ENCODE measurements at places on chromosomes 7 and 10. TPM values are rescaled to one million over a fixed set of nuclear protein-coding genes. Genes with fewer than 3 reads are reported as not detected.
A peak's percentile ranks its signal among the peaks of the same experiment; 100 is the strongest.

Gene SLC13A1
- not detected for total RNA-seq

Gene UTF1
- not detected for total RNA-seq

Gene NOS3
- 7.1 TPM for total RNA-seq

GRCh38 chr10:17199351-17199804 lies 2.1 kb downstream of the TRDMT1 start:
- no peak for DNase-seq

DNA sequence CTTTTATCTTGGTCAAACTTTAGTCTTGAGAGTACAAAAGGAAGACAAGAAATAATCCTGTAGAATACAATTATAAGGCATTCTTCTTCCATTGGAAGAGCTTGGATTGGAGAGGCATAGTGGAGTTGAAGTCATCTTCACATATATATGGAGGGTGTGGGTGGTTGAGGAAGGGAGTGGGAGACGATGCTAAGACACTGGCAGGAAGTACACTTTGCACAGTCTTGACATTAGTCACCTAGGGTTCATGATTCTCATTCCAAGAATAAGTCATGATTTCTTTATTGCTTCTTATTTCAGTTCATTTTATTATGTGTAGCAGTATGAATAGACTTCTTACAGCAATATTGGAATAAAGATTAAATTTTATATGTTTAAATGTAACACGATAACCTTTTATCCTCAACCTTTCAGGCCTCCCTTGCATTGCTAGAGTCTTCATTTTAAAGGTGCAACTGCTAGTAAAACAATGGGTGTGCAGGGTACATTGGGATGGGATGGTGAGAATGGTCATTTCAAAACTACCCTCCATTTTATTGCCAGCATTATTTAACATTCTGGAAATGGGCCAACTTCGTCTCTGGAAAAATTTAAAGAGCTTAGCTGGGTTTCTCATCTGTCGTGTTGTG lies 12.3 kb upstream of the SLC26A3 start:
- no peak for DNase-seq

DNA sequence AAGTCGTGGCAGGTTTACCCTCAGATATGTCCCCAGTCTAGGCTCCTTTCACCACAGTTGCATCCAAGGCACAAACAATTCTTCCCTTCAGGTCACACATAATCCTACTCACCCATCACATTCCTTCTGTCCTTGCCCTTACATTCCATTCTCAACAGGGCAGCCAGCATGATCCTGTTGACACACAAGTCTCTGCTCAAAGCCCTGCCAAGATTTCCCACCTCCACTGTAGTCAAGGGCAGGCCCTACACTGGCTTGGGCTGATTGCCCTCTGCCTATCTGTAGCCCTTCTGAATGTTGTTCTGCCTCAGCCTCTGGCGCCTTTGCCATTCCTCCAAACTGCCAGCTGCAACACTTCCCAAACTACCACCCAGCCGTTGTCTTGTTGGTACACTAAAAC lies 187.9 kb upstream of the AKR1E2 start:
- DNase-seq: no peak

GRCh38 chr7:66740302-66740979 lies at the start of gene RABGEF1:
RABGEF1 (plus strand) TSS chr7:66740733; CDS start chr7:66771900, 31,167 bp downstream.
- DNase-seq: peak; percentile 93

GRCh38 chr10:110898391-110898790 lies 20.6 kb downstream of the BBIP1 start:
- DNase-seq: no peak

- DNase-seq: no peak
These were observed 124.5 kb downstream of the POU6F2 start for GRCh38 chr7:39102234-39102633.

DNA sequence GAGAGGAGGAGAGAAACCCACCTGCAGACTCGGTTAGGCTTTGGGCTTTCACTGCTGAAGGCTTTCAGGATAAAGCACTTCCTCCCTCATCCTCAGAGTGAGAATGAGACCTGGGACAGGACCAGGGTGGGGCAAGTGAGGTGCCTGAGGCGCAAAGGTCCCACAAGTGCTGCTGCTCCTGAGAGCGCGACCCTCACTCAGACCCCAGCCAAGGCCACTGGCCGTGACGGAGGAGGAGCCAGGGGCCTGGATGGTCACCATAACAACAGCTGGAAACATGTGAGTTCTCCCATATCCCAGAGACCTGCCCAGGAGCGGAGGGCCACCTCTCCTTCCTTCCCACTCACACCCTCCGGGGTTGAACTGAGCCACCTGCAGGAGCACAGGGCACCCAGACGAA lies 46.9 kb upstream of the MKRN1 start:
- DNase-seq: no peak

DNA sequence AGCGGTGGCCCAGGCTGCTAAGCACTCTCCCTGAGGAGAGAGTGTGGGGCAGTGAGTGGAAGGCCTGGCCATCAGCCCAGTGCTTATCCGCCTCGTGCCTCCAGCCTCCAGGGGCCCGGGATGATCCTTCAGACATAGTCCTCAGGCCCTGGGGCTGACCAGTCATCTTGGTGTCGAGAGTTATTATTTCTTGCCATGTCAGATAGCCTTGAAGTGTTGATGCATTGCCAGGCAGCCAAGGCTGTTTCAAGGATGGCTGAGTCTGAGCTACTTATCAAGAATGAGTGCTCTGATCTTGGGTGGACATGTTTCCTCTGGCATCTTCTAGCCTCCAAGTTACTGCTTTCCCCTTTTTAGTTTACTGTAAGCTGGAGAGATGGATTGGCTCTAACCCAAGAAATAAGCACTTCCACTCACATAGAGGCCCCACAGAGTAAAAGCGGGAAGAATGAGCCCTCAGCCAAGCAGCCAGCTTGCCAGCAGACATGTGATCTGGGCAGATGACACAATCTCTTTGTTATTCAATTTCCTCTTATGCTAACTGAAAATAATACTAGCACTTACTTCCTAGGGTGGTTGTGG lies 136.5 kb upstream of the NAMPT start:
- no peak for DNase-seq
